Left renal cortex interstitium (tissue), 4 donors: ENCODE measurements at places on chromosomes 12 and 14.

DNA sequence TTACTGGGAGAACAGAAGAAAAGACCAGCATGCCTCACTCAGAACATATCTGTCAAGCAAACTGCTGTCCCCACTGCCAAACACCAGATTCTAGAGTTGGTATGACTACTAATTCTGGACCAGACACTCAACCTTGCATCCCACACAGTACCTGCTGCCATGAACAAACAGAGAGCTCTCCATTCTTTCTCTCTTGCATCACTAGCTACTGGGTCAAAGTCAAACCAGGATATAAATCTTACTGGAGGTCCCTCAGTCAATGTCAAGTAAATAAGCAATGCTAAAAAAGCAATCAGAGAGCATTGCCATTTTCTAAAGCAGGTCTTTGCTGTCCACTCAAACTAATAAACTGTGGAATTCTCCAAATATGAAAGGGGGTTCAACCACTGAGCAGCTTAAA, 452.4 kb upstream of the SEL1L start:
- DNase-seq, result no peak

DNA sequence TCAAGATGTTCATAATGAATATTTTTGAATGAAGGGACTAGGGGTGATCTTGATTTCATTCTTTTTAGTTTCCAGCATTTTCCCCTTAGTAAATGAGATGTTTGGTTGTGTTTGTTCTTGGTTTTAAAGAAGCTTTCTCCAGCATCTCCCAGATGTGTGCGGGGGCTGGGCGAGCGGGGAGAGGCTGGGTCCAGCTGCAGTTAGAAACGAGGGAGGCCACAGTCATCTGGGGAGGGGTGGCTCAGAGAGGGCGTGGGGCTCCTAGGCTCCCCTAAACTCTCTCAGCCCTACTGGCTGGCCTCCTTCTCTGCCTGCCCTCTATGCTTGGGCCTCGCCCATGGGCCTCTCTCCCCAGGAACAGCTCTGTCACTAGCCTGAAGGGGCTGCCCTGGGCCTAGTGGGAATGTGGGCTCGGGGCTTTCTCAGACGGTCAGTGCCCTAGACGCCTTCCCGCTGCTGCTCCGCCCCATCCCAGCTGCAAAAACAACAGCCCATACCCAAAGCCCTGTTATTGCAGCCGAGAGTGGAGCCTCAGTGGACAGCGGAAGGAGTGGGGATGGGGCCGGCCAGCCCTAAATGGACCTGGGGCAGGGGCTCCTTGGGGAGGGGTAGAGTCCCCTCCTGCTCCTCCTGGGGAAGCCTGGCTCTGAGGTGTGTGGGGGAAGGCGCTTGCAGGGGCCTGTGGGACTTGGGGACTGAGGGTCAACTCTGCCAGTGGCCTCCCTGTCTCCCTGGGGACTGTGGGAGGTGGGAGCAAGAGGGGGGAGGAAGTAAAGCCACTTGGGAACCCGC, 18.3 kb upstream of the EIF2B2 start:
- DNase-seq, result no peak

- DNase-seq, result no peak
Observed at GRCh38 chr14:79057333-79057732, 887.2 kb downstream of the NRXN3 start.

DNA sequence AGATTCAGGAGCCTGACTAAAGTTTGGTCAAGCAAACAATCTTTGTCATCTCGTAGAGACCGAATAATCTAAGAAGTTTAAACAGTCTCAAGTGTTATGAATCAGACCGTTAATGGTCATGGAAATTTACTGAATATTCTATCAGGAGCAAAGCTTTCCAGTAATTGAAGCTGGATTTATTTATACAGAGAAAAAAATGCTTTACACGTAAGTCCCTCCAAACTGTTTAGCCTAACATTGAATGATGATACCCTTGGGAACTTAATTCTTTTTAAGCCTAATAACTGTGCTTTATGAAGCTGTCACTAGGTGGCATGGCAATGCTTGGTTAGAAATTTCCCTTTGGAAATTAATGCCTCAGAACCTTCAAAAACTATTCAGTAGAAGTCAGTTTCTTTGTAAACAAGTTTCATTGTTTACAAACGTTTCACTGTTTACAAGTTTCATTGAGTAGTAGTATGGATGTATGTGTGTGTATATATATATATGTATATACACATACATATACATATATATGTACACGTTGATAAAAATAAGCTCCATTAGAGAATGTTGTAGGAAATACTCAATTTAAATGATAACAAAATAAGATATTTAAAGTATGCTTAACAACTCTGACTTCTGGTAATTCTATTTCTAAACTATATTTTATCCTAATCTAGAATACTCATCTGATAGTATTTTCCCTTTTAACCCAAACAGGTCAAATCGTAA, 32.1 kb downstream of the DEPDC4 start:
- peak; percentile 21 for DNase-seq

DNA sequence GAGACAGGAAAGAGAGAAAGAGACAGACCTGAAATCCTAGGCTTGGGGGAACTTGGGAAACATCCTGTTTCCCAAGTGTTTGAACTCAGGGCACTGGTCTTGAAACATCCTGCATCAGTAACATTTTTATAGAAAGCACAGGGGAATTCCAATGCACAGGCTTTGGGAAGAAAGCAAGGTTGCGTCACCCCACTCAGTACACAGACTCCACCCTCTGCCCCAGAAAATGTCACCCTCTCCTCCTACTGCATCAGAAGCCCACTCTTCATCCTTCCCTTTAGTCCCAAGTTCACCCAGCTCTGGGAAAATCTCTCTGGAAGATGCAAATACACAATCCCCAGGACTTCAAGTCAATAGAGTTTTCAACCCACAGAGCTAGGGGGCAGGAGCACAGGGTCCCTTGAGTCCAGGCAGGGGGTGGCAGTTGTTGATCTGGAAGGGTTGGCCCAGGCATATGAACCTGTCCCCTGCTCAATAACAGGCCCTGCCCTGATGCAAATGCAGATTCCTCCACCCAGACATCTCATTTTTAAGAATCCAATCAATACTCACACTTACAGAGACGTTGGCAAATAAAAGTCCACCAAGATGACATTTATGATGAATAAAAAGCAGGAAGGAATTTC, 1.7 kb downstream of the RDH16 start:
- no peak for DNase-seq

GRCh38 chr12:91901381-91902074, 244.1 kb downstream of the BTG1 start:
- no peak for DNase-seq

- DNase-seq, result no peak
Observed at GRCh38 chr12:21614506-21614905, 9.9 kb upstream of the GYS2 start.

- DNase-seq, result no peak
Observed at GRCh38 chr14:30221546-30221945, 293.9 kb upstream of the PRKD1 start.

DNA sequence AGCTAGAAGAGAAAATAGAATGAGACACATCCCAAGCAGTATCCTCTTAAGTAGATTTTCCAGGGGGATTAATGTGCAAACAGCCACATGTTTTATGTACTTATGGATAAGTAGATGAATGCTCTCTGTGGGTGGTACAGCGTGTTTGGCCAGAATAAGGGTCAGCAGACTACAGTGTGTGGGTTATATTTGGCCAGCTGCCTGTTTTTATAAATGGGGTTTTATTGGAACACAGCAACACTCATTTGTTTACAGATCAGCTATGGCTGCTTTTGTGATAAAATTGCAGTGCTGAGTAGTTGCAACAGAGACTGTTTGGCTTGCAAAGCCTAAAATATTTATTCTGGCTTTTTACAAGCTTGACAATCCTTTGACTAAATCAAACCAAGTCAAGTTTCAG, 780.2 kb upstream of the SEL1L start:
- peak; percentile 11 for DNase-seq

- no peak for DNase-seq
Observed at GRCh38 chr12:128693115-128693514, 130.6 kb downstream of the SLC15A4 start.

DNA sequence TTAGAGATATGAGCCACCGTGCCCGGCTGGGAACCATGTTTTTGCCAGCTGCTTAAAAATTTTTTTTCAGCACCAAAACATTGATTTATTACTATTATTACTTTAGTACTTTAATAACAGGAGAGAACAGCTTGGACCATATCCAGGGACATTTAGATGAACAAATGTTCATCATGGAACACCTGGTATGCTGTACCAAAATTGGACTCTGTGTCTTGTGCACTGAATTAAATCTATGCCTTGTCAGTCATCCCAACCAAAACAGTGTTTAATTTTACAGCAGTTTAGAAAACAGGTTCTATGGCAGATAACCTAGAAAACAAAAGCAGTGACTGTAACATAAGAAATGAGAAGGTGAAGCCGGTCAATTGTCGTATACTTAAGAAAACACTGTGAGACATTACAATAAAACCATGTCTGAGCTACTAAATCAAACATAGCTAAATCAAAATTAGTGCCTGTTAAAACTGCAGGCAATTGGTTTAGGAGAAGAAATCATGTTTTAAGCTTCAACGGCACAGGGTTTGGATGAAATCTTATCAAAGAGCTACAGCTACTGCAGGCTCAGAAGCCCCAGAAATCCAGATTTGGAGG, 58.2 kb upstream of the PYGL start:
- DNase-seq, result no peak

DNA sequence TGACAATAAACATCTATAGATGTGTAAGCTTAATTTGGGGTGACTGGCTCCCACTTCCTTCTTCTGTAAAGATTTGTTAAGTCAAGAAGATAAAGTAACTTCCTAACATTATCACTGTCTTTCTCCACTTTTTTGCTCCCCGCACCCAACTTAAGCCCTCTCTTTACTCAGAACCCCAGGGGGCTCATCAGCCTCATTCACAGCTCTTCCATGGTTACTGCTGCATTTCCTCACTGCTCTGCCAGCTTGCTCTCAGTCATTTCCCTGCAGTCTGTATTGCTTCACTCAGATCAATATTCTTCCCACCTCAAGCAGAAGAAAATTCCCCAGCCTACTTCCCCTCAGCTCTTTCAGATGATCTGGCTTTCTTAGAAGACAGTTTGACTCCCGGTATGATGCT, 102.0 kb downstream of the PIK3C2G start:
- no peak for DNase-seq

- no peak for DNase-seq
Observed at GRCh38 chr14:53380052-53380866, 227.1 kb upstream of the DDHD1 start.

DNA sequence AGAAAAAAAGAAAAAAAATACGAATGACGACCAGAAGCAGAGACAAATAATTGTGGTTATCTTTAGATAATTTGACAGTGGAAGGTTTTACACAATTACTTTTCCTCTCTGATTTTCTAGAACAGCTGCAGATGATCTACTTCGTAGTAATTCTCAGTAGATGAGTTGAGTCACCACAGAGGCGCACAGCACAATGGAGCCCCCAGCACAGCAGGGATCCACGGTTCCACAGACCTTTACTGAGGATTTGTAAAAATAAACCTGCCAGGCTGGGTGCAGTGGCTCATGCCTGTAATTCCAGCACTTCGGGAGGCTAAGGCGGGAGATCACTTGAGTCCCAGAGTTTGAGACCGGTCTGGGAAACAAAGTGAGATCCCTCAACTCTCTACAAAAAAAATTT, 29.3 kb downstream of the AMN start:
- DNase-seq, result no peak

- no peak for DNase-seq
Observed at GRCh38 chr14:92398888-92399636, 76.1 kb downstream of the SLC24A4 start.

GRCh38 chr12:57836442-57837375, 9.8 kb downstream of the CTDSP2 start:
- DNase-seq, result peak; percentile 84

DNA sequence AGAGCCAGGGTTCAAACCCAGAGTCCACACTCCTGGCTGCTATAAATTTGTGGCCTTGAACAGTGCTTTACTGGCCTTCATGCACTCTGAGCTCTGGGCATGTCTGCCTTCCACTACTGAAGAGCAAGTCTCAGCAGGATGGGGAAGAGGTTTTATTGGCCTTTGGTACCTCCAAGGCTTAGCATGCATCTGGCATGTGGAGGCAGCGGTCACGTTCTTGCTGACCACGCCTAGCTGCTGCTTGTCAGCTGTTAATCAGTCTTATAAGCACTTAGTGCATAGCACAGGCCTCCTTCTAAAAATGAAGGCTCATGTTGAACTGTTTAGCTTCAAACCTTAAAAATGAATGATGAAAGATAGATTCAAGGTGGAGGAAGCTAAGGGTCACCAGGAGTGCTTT, 177.5 kb downstream of the PELI2 start:
- DNase-seq, result no peak

DNA sequence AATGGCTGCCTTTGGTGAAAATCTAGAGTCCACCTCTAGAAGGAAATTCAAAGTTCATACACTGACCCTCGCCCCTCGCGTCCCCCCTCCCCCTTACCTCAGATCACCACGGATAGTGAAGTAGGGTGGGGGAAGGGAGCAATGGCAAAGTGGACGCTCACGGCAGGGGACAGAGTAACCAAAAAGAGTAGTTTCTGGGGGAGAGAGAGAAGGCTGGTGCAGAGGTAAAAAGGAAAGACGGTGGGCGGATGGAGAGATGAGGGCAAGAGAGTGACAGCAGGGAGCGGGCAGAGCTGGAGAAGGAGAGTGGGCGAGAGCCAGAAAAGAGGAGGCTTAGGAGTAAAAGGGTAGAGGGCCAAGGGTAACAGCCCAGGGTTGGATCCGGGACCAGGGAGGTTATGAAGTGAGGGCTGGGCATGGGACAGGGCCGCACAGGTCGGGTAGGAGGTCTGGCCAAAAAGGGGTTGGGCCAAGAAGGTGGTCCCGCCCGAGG, 423 bp downstream of the ALDH6A1 start:
- DNase-seq, result peak; percentile 7

GRCh38 chr12:88310069-88310468, 168.0 kb downstream of the TMTC3 start:
- DNase-seq, result no peak

- no peak for DNase-seq
Observed at GRCh38 chr12:25295361-25295760, 44.6 kb upstream of the KRAS start.
